ENCODE measurements at places on chromosomes 7 and 10.

DNA sequence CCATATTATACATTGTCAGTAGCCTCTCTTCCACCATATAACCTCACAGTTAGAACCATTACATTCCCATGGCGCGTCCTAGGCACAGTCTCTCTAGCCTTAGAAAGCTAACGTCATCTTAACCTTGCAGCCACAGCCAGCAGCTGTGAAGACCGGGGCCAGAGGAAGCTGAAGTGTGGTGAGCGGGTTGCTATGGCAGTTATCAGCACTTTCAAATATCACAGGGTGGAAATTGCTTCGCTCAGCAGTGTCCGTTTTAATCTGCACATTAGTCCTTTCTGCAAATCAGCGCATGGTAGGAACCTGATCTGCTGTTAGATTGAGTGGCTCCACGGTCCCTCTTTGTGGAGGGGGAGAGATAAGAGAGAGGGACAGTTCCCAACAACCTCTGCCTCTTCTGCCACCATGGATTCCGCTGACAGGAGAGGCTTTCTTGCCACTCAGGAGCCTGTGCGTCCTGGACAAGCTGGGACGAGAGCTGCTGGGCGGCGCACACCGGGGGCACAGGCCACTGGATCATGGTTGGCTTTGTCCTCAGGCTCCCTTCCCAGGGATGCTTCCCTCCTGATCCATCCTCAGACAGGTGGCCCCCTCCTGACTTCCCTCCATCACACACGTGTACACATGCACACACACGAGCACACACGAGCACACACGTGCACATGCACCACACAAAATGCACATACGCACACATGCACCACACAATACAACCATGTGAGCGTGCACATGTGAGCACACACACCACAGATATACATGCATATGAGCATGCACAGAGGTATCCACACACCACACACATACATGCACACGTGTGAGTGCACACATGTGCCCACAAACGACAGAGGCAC, 93.8 kb downstream of the WDR37 start:
- DNase-seq: no peak

GRCh38 chr10:132897516-132898381, 44.6 kb downstream of the CFAP46 start:
- no peak for DNase-seq

- no peak for DNase-seq
Measured at GRCh38 chr10:68179016-68179415, 52.9 kb downstream of the ATOH7 start.

DNA sequence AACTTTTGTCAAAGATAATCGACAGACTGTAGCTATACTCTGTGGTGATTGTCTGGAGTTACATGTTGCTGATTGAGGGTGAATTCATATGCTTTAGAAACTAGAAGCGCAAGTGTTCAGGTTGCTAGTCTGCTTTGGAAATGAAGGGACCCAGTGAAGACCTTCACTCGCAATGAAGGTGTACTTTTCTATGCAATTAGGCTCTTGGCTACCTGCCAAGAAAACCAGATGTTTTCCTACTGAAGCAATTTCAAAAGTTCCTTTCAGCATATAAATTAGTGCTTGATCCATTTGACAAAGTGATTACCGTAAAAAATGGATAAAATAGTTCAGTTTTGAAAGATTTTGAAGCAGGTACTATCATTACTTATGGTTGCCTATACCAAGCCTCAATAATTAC, 10.0 kb upstream of the STK31 start:
- DNase-seq: no peak

DNA sequence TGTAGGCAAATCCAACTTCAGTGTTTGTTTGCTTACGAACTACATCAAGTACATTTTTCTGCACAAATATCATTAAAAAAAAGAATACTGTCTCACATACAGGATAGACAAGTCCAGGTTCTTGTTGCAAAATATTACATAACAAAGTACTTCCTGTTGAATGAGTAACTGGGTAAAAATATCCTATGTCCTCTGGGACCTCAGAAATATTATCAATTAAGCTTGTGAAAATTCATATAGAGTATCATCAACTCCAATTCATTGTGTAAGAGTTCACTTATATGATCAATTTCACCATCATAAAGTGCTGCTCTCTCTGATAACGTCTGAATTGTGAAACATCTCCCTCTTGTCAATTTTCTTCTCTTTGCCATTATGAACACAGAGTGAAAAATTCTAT, 22.6 kb downstream of the HERC4 start:
- DNase-seq: no peak

- DNase-seq: no peak
Measured at GRCh38 chr10:95818668-95819067, 62.7 kb downstream of the ENTPD1 start.
